Ovary (tissue), 10 donors: ENCODE measurements at places on chromosomes 4 and X. TPM values are rescaled to one million over a fixed set of nuclear protein-coding genes. Genes with fewer than 3 reads are reported as not detected.

The CPEB2 gene
- 14.5 TPM for total RNA-seq

DNA sequence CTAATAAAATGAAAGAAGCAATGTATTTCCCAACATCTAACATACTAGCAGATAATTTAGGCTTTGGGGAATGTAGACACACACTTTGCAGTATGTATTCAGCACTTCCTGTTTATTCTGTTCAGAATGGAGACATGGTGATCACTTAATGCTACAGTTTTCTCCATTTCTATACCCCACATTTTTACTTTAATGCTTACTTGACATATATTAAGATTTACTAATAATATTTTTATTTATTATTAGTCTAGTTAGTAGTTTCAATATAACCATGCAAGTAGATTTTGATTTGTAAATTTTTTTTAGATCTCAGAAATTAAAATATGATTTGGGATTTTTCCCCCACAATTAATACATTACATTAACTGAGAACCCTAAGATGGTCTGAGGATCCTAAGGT, 98.4 kb downstream of the PRSS12 start:
- DNase-seq, result no peak
- no peak overlapping the region for H3K27ac ChIP-seq
- H3K27me3 ChIP-seq, result no peaks in the 10 kb centered on the region
- H3K4me1 ChIP-seq, result no peaks in the 10 kb centered on the region

GRCh38 chr4:183912585-183912984, 7.5 kb downstream of the STOX2 start:
- H3K4me1 ChIP-seq, result no peaks in the 10 kb centered on the region
- no peak overlapping the region for H3K27ac ChIP-seq
- H3K27me3 ChIP-seq, result no peaks in the 10 kb centered on the region
- DNase-seq, result no peak

- no peak overlapping the region for H3K27ac ChIP-seq
- no peaks in the 10 kb centered on the region for H3K27me3 ChIP-seq
- DNase-seq, result no peak
- H3K4me1 ChIP-seq, result no peaks in the 10 kb centered on the region
- no peak overlapping the region for H3K4me3 ChIP-seq
These were observed 138.0 kb upstream of the PJA1 start for GRCh38 chrX:69303231-69303630.

- no peak overlapping the region for H3K4me3 ChIP-seq
- DNase-seq, result no peak
- no peaks in the 10 kb centered on the region for H3K27me3 ChIP-seq
- H3K36me3 ChIP-seq, result no peaks in the 10 kb centered on the region
These were observed 42.2 kb downstream of the SMIM10L2A start for GRCh38 chrX:135463937-135464336.
